ENCODE measurements at places on chromosomes 3 and 15. TPM values are rescaled to one million over a fixed set of nuclear protein-coding genes. Genes with fewer than 3 reads are reported as not detected.

DNA sequence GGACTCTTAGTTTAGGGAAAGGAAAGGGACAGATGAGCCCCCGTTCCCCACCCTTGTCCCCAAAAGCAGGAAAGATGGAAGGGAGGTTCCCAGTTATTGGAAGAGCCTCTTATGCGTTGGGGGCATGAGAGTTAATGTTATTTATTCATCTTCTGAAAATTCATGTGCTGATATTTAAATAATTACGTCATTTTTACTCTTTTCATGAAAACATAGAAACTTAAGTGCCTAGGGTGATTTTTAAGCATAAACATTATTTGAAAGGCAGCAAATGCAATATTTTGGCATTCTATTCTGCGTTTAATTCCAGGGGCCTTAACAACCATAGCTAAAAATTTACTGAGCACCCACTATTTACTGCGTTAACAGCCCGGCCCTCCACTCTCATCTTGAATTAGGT is 48.7 kb downstream of the GABRG3 start:
- ATAC-seq, result no peak

P2RY1 gene
- 1.5 TPM for total RNA-seq

DNA sequence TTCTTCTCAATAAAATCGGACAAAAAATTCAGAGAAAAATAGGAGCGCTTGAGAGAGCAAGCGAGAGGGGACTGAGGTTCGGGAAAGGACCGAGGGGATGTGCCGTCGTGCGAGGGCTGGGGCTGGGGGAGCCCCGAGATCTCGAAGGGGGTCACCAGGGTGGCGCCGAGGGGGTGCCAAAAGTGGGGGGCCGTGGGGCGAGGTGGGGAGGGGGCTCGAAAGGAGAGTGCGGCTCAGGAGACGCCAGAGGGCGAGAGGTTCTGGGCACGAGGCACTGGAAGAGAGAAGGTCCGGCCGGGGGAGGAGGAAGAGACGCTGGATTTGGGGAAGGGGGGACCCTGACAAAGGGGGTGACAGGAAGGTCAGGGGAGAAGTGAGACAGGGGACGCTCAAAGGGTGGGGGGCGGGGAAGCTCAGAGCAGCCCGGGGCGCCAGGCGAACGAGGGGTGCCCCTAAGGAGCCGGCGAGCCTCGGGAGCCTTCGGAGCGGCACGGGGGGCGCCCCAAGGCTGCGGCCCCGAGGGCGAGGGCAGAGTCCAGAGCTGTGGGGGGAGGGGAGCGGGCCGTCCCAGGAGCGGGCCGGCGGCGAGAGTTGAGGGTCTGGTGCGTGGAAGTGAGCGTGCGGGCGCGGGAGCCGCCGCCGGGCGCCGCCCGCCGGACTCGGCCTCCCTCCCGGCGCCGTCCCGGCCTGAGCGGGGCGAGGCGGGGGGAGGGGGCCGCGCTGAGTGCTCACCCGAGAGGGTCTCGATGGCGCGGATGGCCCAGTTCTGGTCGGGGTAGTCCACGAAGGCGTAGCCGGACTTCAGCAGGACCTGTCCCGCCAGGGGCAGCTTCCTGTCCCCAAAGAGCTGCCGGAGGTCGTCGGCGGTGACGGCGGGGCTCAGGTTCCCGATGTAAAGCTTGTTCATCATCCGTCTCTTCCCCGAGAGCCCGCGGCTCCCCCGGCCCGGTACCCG is 514 bp downstream of the IGF2BP2 start:
- peak; percentile 32 for ATAC-seq

NSUN3 gene
- 13.3 TPM for total RNA-seq

DNA sequence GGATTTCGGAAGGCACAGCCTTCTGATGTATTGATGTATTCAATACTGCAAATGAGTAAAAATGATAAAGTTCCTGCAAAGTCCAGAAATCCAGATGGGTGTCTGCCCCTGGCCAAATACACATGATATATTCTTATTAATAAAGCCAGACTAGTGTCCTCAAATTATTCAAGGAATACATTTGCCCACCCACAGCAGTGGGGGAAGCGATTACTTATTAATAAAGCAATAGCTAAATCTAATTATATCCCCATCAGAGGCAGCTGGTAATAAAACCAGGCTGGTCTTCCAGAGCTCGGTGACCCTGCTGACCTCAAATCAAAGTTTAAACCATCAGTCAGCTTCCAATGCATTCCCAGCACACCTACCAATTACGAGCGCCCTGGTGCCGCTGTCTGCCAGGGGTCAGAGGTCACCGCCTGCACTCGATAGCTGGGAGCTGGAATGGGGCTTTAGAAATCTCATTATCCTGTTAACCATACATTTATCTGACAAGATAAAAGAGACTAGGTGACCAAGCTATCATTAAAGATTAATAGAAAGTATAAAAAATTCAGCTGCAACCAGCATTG is 330.3 kb downstream of the UACA start:
- peak; percentile 67 for ATAC-seq

DNA sequence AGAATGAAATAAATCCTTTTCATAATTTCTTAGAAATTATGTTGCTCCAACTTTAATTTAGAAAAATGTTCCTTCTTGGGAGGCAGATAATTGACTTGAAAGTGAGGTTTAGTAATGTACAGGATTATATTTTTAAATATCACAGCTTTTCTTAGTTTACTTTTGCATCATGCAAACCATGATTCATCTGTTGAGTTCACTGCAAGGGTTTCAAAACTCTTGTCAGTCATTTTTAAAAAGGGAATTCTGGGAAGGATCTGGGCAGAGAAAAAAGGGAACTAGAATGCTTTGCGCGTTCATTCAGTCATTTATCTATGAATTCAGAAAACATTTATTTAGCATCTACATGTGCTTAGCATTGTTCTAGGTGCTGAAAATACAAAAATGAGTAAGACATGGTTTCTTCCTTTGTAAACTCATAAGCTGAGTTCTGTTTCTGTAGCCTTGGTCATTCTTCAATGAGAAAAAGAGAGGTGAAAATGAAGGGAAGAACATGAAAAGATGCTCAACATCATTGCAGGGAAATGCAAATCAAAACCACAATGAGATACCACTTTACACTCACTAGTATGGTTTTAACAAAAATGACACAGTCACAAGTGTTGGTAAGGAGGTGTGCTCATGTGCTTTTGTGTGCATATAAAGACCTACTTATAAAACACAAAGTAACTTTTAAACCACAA is 209.1 kb downstream of the NR1D2 start:
- no peak for ATAC-seq

MME gene
- 0.30 TPM for total RNA-seq

DNA sequence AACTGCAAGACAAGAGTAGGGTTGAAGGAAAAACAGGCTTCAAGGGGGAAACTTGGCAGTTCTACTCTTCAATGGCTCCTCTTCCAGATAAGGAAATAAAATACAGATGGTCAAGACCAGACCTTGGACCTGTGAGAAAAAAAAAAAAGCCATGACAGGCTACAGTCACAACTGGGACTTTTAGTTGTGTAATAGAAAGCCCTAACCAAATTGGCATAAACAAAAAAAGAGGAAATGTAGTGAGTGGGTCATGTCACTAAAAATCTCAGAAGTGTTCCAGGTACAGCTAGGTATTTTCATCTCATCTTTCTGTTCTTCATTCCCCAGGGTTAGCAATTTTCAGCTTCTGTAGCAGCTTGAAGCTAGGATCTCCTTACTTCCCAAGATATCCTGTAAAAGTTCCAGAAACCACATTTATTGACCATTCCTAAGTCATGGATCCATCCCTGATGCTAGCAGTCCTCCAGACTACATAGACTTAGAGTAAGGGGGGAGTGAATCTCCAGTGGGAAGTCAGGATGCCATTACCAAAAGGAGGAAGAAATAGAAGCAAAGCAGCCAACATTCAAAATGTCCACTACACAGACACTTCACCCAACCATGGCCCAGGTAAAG is 61.0 kb upstream of the CSTA start:
- ATAC-seq, result no peak

DNA sequence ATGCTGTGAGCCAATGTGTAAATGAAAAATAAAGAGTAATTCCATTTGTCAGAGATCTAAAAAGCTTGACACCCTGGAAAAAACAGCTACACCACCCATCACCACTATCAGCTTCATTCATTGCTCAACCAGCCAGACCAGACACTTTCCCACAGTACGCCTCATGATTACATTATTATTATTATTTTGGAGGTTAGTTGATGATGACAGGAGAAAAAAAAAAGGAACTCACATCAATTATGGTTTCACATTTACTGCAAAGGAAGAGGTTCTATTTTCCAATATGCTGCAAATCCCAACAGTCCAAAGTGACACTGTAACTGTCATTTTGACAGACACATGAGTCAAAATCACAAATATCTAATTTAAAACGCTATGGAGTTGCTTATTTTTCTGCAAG is 134.7 kb upstream of the TSC22D2 start:
- ATAC-seq, result no peak

CCDC54 gene
- total RNA-seq, result 0.05 TPM

ASB14 gene
- total RNA-seq, result 0.66 TPM

GRCh38 chr15:25180606-25181292 is 226.0 kb downstream of the SNRPN start:
- ATAC-seq, result no peak

CHRNA7 gene
- 7.5 TPM for total RNA-seq

KIF15 gene
- 2.8 TPM for total RNA-seq

UACA gene
- total RNA-seq, result 24.5 TPM

GRCh38 chr3:32076566-32076965 is 29.9 kb upstream of the GPD1L start:
- no peak for ATAC-seq

- no peak for ATAC-seq
Measured at GRCh38 chr3:99866261-99866761, 48.6 kb downstream of the CMSS1 start.

DNA sequence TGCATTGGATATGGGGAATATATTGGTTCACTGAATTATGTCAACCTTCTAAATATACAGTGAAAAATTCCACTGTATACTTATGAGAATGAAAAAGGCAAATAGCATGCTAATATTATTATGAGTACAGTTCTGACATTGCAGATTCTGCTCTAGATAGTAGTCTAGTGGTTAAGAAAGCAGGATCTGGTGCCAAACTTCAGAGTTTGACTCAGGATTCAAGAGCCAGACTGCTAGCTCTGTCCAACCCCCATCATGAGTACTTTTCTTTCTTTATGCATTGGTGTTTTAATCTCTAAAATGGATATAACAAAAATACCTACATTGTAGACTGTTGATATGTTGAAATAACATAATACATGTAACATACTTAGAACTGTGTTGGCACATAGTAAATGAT is 57.3 kb upstream of the PLSCR4 start:
- peak; percentile 60 for ATAC-seq

- no peak for ATAC-seq
Measured at GRCh38 chr3:100230710-100231109, 30.1 kb upstream of the TBC1D23 start.

- ATAC-seq, result no peak
Measured at GRCh38 chr15:80429964-80430363, 25.8 kb downstream of the ARNT2 start.

DNA sequence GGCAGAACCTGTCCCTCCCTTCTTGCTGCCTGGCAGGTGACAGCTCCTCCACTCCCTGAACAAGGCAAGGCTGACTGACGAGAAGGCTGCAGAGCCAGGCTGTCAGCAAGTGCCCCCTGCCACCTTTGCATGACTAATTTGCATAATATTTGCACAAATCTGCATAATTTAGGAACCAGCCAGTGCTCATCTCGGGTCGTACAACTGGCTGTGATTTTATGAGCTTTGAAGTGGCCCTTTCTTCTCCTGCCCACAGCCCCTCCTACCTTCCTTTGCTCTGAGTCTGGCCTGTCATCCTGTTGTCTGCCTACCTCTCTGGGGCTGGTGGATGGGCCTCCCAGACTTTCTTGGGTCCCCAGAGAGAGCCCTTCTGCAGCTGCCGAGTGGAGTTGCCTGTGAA is 58.9 kb downstream of the LINGO1 start:
- peak; percentile 63 for ATAC-seq

DNA sequence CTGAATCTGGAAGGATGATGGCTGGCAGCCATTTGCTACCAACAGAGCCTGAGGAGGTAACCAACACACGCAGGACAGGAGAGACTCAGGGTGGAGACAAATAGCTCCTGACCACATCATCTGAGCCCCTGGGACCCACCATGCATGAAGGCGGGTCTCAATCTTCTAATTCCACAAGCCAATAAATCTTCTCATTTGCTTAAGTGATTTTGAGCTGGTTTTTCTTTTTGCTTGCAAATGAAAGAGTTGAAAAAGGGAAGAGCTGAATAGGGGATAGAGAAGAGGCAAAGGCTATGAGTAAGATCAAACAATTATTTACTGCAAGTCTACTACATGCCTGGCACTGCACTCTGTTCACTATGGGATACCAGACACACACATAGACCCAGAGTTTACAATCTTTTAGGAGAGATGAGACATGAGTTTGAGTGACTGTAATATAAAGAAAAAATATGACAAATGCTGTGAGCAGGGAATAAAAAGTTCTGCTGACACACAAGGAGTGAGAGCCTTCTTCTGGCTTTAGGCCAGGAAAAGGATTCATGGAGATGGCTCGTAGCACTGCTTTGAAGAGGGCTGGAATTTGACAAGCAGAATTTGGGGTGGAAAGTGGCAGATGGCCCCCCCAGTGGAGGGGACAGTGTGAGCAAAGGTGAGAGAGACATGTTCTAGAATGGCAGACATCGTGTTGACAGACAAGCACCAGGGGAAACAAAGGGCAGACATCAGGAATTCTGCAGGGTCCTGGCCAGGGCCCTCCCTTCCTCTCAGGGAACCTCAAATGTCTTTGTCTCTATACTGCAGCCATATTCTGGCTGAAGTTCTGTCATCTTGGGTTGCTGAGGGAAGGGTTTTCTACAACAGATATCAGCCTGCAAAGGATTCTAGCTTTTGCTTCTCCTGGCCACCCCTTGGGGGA is 69.8 kb upstream of the WNT5A start:
- peak; percentile 90 for ATAC-seq

DNA sequence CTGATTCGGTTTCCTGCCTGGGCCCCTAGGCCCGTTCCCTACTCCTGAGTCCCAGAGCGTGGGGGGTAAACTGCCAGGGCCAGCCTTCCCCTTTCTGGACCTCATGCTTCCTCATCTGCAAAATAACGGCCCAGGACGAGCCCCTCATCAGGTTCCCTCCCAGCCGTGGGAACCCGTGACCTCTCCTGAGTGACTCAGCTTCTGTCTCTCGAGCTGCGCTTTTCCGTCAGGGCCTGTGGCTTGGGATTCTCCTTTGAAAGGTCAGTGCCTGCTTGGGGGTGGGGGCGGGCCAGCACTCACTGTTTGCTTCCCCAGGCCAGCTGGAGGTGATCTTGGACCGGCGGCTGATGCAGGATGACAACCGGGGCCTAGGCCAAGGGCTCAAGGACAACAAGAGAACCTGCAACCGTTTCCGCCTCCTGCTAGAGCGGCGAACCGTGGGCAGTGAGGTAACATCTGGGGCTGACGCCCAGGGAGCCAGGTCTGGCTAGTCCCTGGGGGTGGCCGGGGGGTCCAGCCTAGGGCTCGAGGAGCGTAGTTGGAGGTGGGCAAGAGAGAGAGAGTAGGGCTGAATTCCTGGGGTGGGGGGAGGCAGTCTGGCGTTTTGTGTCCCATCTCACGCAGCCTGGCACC is 12.8 kb downstream of the MAN2A2 start:
- ATAC-seq, result no peak

CDC25A gene
- 12.3 TPM for total RNA-seq
